ENCODE measurements at places on chromosomes 13 and 19. TPM values are rescaled to one million over a fixed set of nuclear protein-coding genes. Genes with fewer than 3 reads are reported as not detected.

DNA sequence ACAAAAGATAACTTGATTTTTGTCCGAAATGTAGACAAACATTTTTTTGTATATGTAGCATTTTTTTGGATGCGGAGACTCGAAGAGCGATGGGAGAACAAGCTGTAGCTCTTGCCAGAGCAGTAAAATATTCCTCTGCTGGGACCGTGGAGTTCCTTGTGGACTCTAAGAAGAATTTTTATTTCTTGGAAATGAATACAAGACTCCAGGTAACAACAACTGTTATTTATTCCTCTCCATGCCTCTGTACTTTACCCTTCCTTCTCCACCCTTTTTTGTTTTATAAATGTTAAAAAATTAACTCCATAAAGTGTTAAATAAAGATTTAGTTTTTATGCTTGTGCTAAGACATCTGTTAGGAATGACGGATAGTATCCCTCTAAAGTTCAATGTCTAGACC is 184.2 kb downstream of the PCCA start:
- DNase-seq, result no peak

DNA sequence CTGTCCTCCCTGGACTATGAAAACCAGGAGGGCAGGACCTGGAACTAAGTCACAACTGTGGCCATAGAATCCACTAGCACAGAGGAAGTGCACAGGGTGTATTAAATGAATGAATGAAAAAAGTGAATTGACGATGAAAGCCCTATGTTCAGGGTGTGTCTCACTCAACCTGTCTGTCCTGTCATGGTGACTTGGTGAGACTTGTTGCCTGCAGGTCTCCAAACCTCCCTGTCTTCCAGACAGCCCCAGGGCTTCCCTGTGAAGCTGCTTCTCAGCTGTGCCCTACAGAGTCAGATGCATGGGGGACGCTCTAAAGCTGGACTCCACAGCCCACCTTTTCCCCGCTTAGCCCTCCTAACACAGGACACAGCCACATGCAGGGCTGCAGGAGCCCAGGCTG is 4.8 kb upstream of the IGFL1 start:
- DNase-seq, result no peak

The DCT gene
- 0.18 TPM for total RNA-seq

DNA sequence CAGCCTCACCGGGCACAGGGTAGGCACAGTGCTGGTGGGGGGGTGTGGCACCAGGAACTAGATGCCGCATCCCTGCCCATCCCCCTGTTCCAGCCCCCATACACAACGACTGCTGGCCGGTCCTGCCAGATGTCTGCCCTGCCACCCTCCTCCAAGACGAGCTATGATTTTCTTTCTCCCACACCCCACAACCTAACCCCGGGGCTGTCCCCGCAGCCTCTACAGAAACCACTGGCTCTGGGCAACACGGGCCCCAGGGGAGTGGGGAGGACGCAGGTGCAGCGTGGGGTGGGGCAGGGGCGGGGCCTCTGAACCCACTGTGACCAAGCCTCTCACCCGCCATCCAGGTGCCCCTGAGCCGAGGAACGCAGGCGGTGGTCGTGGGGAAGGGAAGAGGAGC is 15.5 kb downstream of the PGLS start:
- no peak for DNase-seq

The CXCL17 gene
- not detected for total RNA-seq

- DNase-seq, result no peak
Observed at GRCh38 chr13:113623491-113624234, 34.3 kb downstream of the ATP4B start.

DNA sequence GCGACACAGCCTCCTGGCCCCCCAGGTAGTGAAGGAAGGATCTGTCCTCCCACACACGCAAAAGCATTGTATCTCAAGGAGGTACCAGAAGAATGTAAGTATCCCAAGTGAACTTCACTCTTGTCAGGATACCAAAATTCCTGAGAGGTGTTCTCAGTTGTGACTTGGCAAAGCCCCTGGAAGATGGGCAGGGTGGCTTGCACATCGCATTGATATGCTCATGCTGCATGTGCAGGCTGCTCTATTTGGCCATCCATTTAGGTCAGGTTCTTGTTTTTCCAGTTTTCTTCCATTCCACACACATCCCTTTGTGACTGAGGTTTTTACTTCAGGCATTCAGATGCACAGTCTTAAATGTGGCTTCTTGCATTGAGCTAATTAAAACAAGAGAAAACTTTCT is 382.8 kb downstream of the FOXO1 start:
- no peak for DNase-seq

The PGLYRP2 gene
- not detected for total RNA-seq

The ZNF77 gene
- total RNA-seq, result 7.9 TPM

The ZNF208 gene
- not detected for total RNA-seq

GRCh38 chr19:6038634-6039405 is 60.9 kb upstream of the RANBP3 start:
- no peak for DNase-seq

All from mesothelial cell of epicardium (in vitro differentiated cells).